ENCODE measurements at places on chromosomes 5 and 9. TPM values are rescaled to one million over a fixed set of nuclear protein-coding genes. Genes with fewer than 3 reads are reported as not detected.

Gene EDIL3
- total RNA-seq = not detected

Gene ZNF189
- total RNA-seq = 9.7 TPM

Gene MUSK
- not detected for total RNA-seq

Gene LCN10
- 1.8 TPM for total RNA-seq

Gene TXNDC8
- total RNA-seq = not detected

Gene RNF183
- total RNA-seq = not detected

Gene CCL27
- not detected for total RNA-seq

Gene ANXA2R
- total RNA-seq = 29.3 TPM

Gene OGN
- not detected for total RNA-seq

Gene IFNB1
- not detected for total RNA-seq

Gene SWI5
- total RNA-seq = 13.7 TPM

Gene LRRC19
- not detected for total RNA-seq

Gene ZNF300
- total RNA-seq = 0.45 TPM

Gene GARNL3
- 1.9 TPM for total RNA-seq

Gene C9orf40
- 22.9 TPM for total RNA-seq

Gene PCDHA11
- not detected for total RNA-seq

Gene PCDHGA4
- 0.10 TPM for total RNA-seq

Gene WNT8A
- not detected for total RNA-seq

Gene CRAT
- 22.2 TPM for total RNA-seq

Gene TIMD4
- total RNA-seq = 4.0 TPM

Gene LNPEP
- 90.1 TPM for total RNA-seq

Gene RAI14
- not detected for total RNA-seq

Gene IRX2
- total RNA-seq = not detected

Gene ECSCR
- not detected for total RNA-seq

Gene NME5
- total RNA-seq = not detected

Gene IFNE
- total RNA-seq = not detected

Gene SEMA5A
- not detected for total RNA-seq

Gene PTGS1
- total RNA-seq = 0.26 TPM

Gene SSBP2
- total RNA-seq = 26.7 TPM

Gene GABRA6
- not detected for total RNA-seq

Gene NPDC1
- 29.9 TPM for total RNA-seq

Gene UBE2R2
- 28.3 TPM for total RNA-seq

Gene FOXD4L6
- not detected for total RNA-seq
